ENCODE measurements at places on chromosomes 2 and 18.

DNA sequence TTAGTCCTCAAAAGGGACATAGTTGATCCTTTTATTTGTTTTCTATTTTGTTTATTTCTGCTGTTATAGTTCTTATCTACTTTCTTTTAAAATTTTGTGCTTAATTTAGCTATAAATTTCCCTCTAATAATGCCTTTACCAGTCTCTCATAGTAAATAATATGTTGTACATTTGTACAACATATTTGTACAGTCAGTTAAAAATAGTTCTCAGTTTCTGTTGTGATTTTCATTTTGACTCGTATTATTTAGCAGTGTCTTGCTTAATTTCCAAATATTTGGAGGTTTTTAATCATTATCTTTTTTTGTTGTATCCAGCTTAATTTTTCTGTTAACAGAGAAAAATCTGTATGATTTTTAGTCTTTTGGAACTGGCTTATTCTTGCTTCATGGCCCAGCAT lies 443.6 kb upstream of the TRIB2 start:
- no peak for ATAC-seq

DNA sequence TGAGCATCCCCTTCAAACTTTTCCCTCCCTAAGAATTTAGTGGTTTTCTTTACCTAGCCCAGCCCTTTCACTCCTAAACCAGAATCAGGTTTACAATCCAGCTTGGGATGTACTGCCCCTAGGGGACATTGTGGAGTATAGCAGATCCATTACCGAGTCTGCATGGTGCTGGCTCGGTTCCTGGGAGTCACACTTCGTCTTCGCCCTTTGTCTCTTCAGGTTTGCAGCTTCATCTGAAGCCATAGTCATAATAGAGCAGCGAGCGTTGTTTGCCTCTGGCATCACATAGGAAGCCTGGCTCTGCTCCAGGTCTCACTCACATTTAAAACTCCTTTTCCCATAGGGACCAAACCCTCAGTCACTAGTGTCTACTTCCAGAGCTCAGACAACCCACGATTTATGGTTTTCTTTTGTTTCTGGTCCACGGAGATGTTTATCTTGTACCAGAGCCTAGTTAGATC lies 16.8 kb upstream of the LYPD6 start:
- peak; percentile 52 for ATAC-seq

- ATAC-seq, result no peak
Observed at GRCh38 chr2:68696554-68696953, 38.1 kb upstream of the ARHGAP25 start.

GRCh38 chr2:177983183-177983788 lies 89.3 kb downstream of the PDE11A start:
- ATAC-seq, result peak; percentile 52

- no peak for ATAC-seq
Observed at GRCh38 chr18:42412281-42412680, 457.2 kb downstream of the PIK3C3 start.

DNA sequence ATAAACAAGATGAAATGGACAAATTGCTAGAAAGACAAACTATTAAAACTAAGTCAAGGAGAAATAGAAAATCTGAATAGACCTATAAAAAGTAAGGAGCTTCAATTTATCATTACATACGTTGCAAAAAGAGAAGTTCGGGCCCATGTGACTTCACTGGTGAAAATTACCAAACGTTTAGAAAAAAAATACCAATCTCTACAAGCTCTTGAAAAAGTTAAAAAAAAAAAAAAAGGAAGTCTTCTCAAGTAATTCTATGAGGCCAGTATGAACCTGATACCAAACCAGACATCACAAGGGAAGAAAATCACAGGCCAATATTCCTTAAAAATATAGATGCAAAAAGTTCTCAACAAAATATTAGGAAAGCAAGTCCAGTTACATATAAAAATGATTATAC lies 20.2 kb upstream of the ACVR2A start:
- ATAC-seq, result no peak

DNA sequence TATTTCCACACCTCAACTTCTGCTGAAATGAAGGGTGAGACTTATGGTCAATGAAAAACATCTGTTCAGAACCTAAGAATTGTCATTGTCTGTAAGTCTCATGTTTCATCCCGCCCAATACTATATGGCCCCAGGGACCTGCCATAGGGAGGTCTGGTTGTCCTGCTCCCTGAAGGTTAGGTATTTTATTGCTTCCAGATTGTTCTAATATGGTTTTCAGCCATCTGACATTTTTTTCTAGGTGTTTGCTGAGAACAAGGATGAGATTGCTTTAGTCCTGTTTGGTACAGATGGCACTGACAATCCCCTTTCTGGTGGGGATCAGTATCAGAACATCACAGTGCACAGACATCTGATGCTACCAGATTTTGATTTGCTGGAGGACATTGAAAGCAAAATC lies 7.3 kb downstream of the XRCC5 start:
- ATAC-seq, result no peak

DNA sequence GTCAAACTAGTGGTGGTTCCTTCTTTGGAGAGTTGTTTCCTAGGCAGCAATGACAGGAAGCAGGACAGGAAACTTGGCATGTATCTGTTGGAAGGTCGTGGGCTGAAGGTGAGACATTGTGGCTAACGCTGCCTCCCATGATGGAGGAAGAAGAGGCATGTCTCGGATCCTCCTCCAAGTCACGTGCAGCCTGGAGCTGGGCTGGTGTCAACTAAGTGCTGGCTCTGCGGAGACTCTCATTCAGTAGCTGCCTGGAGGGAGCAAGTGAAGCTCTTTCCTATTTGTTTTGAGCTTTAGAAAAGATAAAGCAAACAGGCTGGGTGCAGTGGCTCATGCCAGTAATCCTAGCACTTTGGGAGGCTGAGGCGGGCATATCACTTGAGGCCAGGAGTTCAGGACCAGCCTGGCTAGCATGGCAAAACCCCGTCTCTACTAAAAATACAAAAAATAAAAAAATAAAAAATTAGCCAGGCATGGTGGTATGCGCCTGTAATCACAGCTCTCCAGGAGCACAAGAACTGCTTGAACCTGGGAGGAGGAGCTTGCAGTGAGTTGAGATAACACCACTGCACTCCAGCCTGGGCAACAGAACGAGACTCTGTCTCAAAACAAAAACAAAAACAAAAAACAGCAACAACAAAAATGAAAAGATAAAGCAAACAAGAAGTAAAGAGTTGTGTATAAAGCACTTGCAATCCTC lies 28.2 kb upstream of the INO80C start:
- ATAC-seq, result no peak

GRCh38 chr18:56986829-56987228 lies 160.1 kb upstream of the BOD1L2 start:
- ATAC-seq, result no peak

DNA sequence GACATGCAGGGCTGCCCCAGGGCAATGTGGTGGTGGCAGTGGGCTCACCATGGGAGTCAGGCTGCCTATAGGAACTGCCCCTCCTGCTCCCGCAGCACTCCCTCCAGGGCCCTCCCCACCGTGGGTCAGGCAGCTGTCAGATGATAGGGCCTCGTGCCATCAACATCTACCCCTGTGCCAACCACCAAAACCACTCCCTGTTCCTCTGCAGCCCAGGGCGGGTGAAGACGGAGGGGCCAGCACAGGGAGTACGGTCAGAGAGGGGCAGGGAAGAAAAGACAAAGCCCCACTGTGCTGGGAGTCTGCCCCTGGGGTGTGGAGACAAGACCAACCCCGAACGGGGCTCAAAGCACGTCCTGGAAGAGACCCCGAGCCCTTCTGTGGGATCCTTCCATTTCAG lies 97.4 kb downstream of the TNS1 start:
- no peak for ATAC-seq

DNA sequence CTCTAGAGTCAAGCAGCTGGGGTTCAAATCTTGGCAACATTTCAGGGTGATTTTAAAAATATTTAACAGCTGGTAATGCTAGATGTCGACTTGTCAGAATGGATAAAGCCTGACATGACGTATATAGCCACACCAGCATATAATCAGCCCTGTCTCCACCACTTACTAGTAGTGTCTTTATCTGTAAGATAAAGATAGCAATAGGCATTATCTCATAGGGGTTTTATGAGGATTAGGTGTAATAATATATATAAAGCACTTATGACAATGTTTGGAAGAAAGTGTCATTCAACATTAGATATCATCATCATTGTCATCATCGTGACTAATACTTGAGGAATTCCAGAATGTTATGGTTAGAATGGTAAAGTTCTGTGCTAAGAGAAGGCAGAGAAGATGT lies 369.0 kb upstream of the CWC22 start:
- ATAC-seq, result no peak

- ATAC-seq, result no peak
Observed at GRCh38 chr18:9189491-9189890, 52.9 kb downstream of the ANKRD12 start.

DNA sequence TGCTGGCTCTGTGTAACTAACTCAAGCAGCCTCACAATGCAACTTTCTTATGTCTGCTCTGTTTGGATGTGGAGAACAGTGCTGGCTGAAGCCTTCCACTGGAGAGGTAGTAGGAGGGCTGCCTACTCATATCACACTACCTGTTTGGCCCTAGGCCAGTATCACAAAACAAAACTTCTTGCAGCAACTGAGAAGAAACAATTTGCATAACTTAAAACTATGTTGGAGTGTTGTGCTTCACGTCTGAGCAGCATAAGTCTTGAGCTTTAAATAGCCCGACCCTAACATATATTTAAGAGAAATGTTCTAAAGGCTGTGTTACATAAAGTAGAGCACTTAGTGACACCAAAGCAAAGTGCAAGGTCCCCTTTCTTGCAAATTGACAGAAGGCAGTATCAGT lies 204.9 kb upstream of the ACVR2A start:
- peak; percentile 50 for ATAC-seq

- no peak for ATAC-seq
Observed at GRCh38 chr2:235836491-235836911, 331.7 kb downstream of the GBX2 start.

- no peak for ATAC-seq
Observed at GRCh38 chr2:168757223-168757622, 45.2 kb upstream of the NOSTRIN start.

- peak; percentile 15 for ATAC-seq
Observed at GRCh38 chr2:47079515-47080412, 75.3 kb downstream of the STPG4 start.

DNA sequence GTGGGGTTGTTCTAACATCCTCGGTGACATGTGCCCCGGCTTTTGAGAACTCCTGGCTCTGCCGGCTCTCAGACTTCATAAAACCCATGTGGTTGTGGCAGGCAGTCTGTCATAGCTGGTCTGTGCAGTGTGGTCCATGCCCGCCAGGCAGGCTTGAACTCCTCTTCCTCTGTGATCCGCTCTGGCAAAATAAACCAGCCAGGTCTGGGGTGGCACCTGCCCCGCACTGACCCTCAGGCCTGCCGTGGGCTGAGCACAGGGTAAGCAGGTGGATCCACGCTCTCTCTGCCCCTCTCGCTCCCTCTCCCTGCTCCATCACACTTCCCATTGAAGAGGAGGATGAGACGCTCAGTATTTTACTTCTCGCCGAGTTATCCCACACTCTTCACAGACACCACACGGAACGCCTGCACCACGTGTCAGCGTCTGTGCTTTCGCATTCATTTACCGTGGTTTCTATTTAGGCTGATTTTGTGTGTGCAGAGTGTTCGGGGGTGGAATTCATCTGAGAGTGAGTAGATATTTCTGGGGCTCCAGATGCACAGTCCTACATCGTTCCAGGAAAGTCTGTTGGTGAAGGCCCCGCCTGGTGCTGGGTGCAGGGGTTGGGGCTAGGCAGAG lies 56.4 kb downstream of the RTP5 start:
- ATAC-seq, result no peak

GRCh38 chr18:26488417-26489009 lies 59.8 kb downstream of the KCTD1 start:
- no peak for ATAC-seq

- ATAC-seq, result no peak
Observed at GRCh38 chr2:144517866-144518747, 1.8 kb downstream of the ZEB2 start.

- ATAC-seq, result peak; percentile 90
Observed at GRCh38 chr2:230234845-230235244, 9.3 kb downstream of the SP140 start.

- ATAC-seq, result no peak
Observed at GRCh38 chr2:183487326-183487725, 363.1 kb downstream of the NUP35 start.

DNA sequence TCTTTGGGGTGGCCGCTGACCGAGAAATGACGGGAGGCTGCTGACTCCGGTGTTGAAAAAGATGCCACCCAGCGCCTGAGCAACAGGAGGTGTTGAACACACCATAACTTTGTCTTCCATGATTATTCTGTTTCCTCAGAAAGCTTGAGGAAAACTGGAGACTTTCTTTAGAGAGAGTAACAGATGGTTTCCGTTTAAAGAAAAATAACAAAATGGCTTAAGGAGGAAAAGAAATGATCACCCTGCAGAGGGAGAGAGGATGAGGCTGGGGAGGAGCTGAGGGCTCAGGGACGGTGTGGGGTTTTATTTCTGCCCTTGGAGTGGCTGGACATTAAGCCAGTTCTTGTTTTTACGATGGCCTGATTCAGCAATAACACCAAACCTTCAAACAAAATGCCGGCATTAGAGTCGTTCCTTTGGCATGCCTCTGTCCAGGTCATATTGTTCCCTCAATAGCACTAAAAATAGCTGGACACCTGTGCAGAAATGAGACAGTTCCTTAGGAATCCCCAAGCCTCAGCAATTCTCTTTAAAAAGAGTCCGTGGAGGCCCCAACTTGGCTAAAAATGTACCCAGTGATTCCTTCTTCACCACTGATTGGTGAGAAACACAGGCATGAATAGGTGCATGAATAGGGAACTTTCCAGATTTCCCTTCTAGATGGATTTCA lies 182.4 kb downstream of the ALPK2 start:
- no peak for ATAC-seq

DNA sequence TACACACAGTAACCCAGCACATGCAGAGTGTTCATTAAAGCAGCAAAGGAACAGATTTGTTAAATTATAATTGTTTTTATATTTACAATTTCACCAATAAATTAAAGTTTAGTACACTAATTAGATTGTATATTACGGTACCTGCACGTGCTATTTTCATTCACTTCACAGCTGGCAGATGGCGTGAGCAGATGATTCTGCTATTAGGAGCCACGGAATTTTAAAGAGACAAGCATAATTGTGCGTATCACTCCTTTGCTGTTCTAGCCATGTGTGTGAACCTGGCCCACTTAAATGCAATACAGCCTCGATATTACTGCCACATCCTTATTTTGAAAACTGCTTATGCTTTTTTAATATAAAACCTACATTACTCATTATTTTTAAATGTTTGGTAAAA lies 332.8 kb upstream of the SOX11 start:
- ATAC-seq, result no peak

- no peak for ATAC-seq
Observed at GRCh38 chr2:38516122-38516521, 86.6 kb downstream of the HNRNPLL start.

- ATAC-seq, result no peak
Observed at GRCh38 chr2:46164529-46165301, 132.5 kb upstream of the EPAS1 start.

DNA sequence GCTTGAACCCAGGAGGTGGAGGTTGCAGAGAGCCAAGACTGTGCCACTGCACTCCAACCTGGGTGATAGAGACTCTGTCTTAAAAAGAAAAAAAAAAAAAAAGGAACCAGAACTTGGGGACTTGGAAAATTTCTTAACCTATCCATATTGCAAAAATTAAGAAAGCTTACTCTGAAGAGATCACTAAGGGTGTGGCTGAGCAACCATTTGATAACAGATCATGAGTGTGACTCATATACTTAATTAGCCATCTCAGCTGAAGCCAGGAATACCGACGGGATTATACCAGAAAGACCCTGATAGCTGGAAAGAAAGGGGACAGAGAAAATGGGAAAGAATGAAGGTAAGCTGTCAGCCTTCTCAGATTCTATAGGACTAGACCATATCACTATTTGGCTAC lies 7.1 kb upstream of the ADD2 start:
- ATAC-seq, result no peak

Data from activated T-helper 17 cell treated with anti-CD3 and anti-CD28 coated beads, Interleukin-2, amount 50 U/mL, for 72 hours (primary cell).